Fibroblast of villous mesenchyme (primary cell): ENCODE measurements at places on chromosomes 4 and X. TPM values are rescaled to one million over a fixed set of nuclear protein-coding genes. Genes with fewer than 3 reads are reported as not detected.

- DNase-seq, result no peak
Measured at GRCh38 chr4:36189511-36190226, 54.6 kb downstream of the ARAP2 start.

- DNase-seq, result peak; percentile 10
Measured at GRCh38 chr4:6658209-6658595, 17.7 kb downstream of the MRFAP1 start.

Gene PCYT1B
- 0.64 and 0.86 TPM in 2 replicates for total RNA-seq

Gene GAGE12F
- total RNA-seq, result not detected in 2 replicates

- no peak for DNase-seq
Measured at GRCh38 chr4:87982036-87982435, 6.5 kb downstream of the SPP1 start.

Gene SYP
- under 0.01 TPM in 1 of 2 replicates, not detected in the other for total RNA-seq

DNA sequence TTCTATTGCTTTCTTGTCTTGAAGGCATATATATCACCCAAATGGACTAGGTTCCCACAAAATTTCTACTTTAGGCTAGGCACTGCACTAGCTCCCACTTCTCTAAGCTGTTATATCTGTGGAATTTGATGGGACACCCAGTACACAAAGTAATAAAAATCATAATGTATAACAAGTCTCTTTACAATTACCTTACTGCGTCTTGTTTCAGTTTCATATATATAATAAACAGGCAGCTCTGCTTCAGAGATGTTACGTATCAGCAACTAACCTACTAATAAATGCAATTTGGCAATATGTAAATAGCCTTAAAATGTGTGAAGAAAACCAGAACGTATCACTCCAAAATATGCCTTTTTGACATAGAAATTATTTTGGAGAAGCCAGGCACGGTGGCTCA lies 42.0 kb upstream of the UGDH start:
- DNase-seq, result no peak

Gene ARMCX4
- 8.1 and 11.2 TPM in 2 replicates for total RNA-seq
